ENCODE measurements at places on chromosomes 2 and 18.
A peak's percentile ranks its signal among the peaks of the same experiment; 100 is the strongest.

DNA sequence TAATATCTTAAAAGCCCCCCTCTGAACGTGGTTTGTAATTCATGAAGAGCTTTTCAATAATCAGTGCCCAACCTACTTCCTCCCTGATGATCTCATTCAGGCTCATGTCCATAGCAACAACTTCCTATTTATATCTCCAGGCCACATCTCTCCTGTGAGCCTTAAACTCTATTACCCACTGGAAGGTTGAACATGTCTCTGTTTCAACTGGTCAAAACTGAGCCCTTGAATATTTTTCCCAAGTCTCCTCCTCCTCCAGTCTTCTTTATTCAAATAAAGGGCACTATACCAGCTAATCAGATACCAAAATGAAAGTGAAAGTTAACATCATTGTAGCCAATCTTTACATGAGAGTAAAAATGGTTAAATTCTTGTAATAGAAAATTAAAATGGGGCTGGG lies 63.7 kb upstream of the ITGA4 start:
- DNase-seq: peak; percentile 78

- no peak for DNase-seq
Observed at GRCh38 chr2:212173756-212174510, 364.7 kb downstream of the ERBB4 start.

- peak; percentile 74 for DNase-seq
Observed at GRCh38 chr2:26462511-26463243, 15.2 kb downstream of the OTOF start.

DNA sequence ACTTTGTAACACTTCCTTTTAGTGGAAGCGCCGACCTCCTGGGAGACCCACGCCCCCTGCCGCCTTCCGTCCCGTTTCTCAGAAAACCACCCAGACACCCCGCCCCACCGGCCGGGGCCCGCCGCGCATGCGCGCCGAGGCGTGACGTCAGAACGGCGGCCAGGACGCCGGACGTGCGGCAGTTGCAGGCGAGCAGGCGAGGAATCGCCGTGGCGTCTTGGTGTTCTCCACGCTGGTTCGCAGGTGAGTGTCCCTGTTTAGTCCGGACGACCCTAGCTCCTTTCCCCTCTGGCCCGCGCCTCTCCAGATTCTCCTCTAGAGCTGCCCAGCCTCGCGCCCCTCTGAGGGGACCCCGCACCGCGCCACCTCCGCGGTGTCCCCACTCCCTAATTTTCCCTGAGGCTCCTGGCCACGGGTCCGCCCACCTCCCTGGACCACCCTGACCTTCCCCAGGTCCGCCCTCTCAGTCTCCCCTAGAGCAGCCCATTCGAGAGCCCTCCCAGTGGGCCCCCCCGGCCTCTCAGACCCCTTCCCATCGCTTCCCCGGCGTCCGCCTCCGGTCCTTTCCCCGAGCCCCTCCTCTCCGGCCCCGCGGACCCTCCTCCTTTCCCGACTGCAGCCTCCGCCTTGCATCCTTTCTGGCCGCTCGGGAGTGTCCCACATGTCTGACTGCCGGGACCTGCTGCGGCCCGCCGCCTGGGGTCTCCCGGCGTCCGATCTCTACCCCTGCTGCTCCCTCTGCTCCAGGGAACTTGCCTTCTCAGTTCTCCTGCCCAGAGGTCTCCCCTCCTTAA lies at the start of gene PLEKHB2:
PLEKHB2 (plus strand) TSS at position 181 of the 794 bp plus-strand sequence. CDS start 15,606 bp downstream, outside the sequence.
- peak; percentile 71 for DNase-seq

- no peak for DNase-seq
Observed at GRCh38 chr2:11433822-11434221, 32.1 kb downstream of the E2F6 start.

- no peak for DNase-seq
Observed at GRCh38 chr18:49892148-49892924, 79.0 kb upstream of the ACAA2 start.

GRCh38 chr2:26994983-26995382 lies 24.5 kb downstream of the MAPRE3 start:
- no peak for DNase-seq

- DNase-seq: no peak
Observed at GRCh38 chr2:159455330-159455918, 160.9 kb downstream of the BAZ2B start.

DNA sequence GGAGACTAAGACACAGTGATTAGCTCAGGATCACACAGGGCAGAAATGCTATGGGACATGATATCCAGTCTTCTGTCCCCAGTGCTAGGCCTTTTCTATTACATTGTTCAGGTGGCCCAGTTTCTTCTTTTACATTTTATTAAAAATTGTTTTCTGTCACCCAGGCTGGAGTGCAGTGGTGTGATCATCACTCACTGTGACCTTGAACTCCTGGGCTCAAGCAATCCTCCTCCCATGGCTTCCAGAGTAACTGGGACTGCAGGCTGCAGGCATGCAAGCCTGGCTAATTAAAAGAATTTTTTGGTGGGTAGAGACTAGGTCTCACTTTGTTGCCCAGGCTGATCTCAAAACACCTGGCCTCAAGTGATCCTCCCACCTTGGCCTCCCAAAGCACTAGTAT lies 15.4 kb downstream of the PDK1 start:
- no peak for DNase-seq

GRCh38 chr2:112798979-112799975 lies 15.0 kb upstream of the IL1A start:
- no peak for DNase-seq

DNA sequence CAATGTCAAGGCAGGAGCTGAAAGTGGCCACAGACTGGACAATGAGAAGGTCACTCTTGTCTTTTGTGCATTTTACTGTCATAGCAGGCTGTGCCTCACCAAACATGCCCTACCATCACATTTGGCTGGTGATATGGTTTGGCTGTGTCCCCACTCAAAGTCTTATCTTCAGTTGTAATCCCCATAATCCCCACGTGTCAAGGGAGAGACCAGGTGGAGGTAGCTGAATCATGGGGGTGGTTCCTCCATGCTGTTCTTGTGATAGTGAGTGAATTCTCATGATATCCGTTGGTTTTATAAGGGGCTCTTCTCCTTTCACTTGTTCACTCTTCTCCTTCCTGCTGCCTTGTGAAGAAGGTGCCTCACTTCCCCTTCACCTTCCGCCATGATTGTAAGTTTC lies 49.6 kb upstream of the STPG4 start:
- no peak for DNase-seq

GRCh38 chr2:10204326-10205161 lies 82.0 kb downstream of the RRM2 start:
- DNase-seq: no peak

DNA sequence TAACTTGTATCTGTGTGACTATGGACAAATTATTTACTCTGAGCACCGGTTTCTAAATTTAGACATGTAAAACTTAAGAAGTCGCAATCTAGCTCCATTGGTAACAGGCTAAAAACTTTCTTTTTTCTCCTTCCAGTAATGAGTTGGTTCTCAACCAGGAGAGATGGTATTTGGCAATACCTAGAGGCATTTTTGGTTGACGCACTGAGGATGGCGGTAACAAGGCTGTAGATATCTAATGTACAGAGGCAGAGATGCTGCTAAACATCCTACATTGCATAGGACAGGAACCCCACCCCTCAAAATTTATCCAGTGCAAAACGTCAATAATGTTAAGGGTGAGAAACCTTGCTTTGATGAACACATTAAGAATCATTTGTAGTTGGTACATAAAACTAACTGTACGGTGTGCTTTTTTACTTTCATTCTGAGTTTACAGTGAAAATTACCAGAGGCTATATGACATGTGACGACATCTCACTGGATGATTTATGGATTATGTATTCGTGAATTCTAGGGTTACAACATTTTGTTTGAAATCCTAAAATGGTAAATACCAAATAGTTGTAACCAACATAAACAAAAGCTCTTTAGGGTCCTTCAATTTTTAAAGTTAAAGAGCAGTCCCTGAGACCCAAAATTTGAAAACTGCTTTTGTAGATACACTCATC lies 91.3 kb downstream of the TLK1 start:
- DNase-seq: no peak

GRCh38 chr2:39893616-39894015 lies 114.6 kb upstream of the THUMPD2 start:
- DNase-seq: no peak

DNA sequence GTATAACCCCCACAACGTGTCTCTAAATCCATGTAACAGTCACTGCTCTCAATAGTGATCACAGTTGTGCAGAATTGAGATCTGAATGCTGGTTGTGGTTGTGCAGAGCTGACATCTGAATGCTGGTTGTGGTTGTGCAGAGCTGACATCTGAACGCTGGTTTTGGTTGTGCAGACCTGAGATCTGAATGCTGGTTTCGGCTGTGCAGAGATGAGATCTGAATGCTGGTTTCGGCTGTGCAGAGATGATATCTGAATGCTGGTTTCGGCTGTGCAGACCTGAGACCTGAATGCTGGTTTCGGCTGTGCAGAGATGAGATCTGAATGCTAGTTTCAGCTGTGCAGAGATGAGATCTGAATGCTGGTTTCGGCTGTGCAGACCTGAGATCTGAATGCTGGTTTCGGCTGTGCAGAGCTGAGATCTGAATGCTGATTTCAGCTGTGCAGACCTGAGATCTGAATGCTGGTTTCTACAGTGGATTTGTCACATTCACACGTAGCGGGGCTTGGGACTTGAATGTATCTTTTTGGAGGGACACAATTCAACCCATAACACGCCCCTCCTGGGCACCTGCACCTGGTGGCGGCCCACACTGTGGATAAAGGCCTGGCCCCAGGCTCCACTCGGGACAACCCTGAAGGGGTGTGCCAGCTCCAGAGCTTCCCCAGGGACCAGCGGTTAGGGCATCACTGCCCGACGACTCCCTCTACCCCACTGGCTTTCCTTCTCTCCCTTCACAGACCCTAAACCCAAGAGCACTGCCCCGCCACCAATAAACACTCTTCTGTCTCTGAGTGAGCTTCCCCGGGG lies 51.1 kb upstream of the SLC66A3 start:
- no peak for DNase-seq

DNA sequence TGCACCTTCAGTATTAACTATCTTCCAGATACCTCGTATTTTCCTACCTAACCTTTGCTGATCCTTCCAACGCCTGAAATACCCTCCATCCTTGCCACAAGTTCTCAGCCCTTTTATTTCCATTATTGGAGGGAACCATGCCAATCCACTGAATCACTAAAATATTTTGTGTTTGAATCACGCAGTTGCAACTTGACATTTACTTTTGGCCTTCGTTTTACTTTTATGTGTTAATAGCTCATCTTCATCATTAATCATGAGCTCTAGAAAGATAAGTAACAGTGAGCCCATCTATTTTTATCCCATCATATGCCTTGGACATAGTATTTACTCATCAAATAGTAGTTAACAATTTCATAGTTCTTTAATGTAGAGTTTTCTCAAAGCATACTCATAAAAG lies 463.2 kb downstream of the THSD7B start:
- no peak for DNase-seq

GRCh38 chr18:72456802-72457201 lies 87.3 kb downstream of the CBLN2 start:
- DNase-seq: no peak

- DNase-seq: no peak
Observed at GRCh38 chr2:22995576-22995975, 389.4 kb upstream of the KLHL29 start.

DNA sequence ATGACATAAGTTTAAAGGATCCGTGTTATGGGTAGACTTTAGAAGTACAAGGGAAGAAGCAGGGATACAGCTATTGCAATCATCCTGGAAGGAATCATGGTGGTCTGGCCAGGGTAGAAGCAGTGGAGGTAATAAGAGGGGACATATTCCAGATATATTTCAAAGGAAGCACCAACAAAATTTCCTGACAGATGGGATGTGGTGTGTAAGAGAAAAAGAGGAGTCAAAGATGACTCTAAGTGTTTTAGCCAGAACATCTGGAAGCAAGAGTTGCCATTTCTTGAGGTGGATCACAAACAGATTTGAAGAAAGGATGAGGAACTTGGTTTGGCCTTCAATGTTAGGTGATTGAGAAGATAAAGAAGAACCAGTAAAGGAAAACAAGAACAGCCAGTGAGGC lies 133.1 kb upstream of the CTAGE1 start:
- DNase-seq: no peak

DNA sequence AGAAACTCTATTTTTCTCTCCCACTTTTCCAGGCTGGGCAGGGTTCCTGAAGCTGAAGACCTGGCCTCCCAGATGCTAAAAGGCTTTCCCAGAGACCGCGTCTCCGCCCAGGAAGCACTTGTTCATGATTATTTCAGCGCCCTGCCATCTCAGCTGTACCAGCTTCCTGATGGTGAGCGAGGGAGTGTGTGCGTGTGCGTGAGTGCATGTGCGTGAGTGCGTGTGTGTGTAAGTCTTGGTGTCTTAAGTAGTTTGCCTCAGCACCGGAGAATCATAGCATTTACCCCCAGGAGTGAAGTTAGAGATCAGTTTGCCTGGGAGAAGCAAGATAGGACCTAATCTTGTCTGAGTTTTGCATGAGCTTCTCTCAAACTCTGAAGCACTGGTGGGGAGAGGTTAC lies 73.7 kb downstream of the CDK15 start:
- no peak for DNase-seq

- DNase-seq: no peak
Observed at GRCh38 chr2:164620457-164620856, 825 bp downstream of the GRB14 start.

GRCh38 chr2:220394433-220394832 lies 767.0 kb downstream of the SLC4A3 start:
- DNase-seq: no peak

DNA sequence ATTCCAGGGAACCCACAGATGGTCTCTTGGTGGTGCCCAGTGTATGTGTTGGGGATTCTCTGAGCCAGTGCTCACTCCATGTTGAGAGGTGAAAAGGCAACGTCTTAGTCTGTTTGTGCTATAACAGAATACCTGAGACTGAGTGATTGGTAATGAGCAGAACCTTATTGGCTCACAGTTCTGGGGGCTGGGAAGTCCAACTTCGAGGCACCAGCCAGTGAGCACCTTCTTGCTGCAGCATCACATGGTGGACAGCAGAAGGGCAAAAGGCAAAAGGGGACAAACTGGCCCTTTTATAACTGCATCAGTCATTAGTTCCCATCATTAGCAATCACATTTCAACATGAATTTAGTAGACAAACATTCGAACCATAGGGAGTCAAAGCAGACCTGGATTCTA lies 81.0 kb upstream of the SP3 start:
- DNase-seq: no peak

GRCh38 chr18:55858661-55859515 lies 270.9 kb upstream of the TCF4 start:
- DNase-seq: peak; percentile 50

GRCh38 chr2:55102056-55102812 lies 52.0 kb upstream of the RTN4 start:
- DNase-seq: peak; percentile 91

DNA sequence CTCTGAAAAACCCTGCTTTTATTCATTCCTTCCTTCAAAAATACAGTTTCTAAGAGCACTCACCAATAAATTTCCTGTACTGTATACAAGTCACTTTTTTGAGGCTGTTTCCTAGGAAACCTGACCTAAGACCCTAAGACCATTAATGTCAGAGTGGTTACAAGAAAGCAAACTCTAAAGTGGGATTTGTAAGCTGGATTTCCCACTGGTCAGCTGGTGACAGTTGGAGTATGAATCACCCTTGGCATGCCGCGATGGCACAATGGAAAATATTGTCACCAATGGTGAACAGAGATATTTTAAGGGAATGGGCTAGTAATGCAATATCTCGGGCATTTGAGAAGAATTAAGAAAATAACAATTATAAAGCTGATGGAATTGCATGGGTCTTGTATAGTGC lies 101.9 kb downstream of the COL3A1 start:
- no peak for DNase-seq
